ENCODE measurements at places on chromosomes 2 and 18. TPM values are rescaled to one million over a fixed set of nuclear protein-coding genes. Genes with fewer than 3 reads are reported as not detected.

TMEM182 gene
- total RNA-seq, result 2.9 TPM

CCDC150 gene
- 5.5 TPM for total RNA-seq

PLB1 gene
- total RNA-seq, result 3.8 TPM

PSMA8 gene
- not detected for total RNA-seq

GRHL1 gene
- 1.2 TPM for total RNA-seq

TRAK2 gene
- total RNA-seq, result 11.7 TPM

MATN3 gene
- total RNA-seq, result 4.3 TPM

ADGRF3 gene
- 0.04 TPM for total RNA-seq

ONECUT2 gene
- total RNA-seq, result 0.14 TPM

VSNL1 gene
- total RNA-seq, result 5.3 TPM

RMND5A gene
- 23.6 TPM for total RNA-seq

STARD6 gene
- total RNA-seq, result 0.14 TPM

WNT10A gene
- total RNA-seq, result 2.8 TPM

ADAM23 gene
- 0.28 TPM for total RNA-seq

SIX3 gene
- not detected for total RNA-seq

PFN4 gene
- 0.56 TPM for total RNA-seq

CROCC2 gene
- not detected for total RNA-seq

PDE11A gene
- total RNA-seq, result 0.20 TPM

All from foreskin keratinocyte (primary cell).